ENCODE measurements at places on chromosomes 2 and 18. TPM values are rescaled to one million over a fixed set of nuclear protein-coding genes. Genes with fewer than 3 reads are reported as not detected.

Gene CREG2
- 0.57 TPM for total RNA-seq

Gene SERPINB3
- total RNA-seq, result not detected

Gene SCLY
- 23.0 TPM for total RNA-seq

Gene PTH2R
- total RNA-seq, result not detected

Gene CNTNAP5
- total RNA-seq, result not detected

Gene KCNIP3
- total RNA-seq, result 2.0 TPM

Gene KCNF1
- 0.36 TPM for total RNA-seq

Gene TDRD15
- total RNA-seq, result under 0.01 TPM

Gene CXCR4
- 93.5 TPM for total RNA-seq

Gene ABCA12
- under 0.01 TPM for total RNA-seq

Gene RAB6D
- total RNA-seq, result not detected

Gene LRRC30
- total RNA-seq, result not detected

Gene LRRTM1
- not detected for total RNA-seq

Gene IL18RAP
- not detected for total RNA-seq

Gene IL36A
- total RNA-seq, result not detected

Gene BMPR2
- 126 TPM for total RNA-seq

Gene IL1F10
- total RNA-seq, result not detected

Gene PDK1
- total RNA-seq, result 19.9 TPM

Gene MGAT4A
- 83.0 TPM for total RNA-seq

Gene RAB6C
- total RNA-seq, result not detected

Gene ZBTB7C
- total RNA-seq, result under 0.01 TPM

Gene LIMS2
- 11.2 TPM for total RNA-seq

Gene FOXI3
- total RNA-seq, result not detected

Gene TXNDC2
- 0.07 TPM for total RNA-seq

Gene G6PC2
- not detected for total RNA-seq

Gene TMEM17
- 1.7 TPM for total RNA-seq

Gene PDE6D
- total RNA-seq, result 36.0 TPM

Gene ACKR3
- 14.8 TPM for total RNA-seq

Gene CDKL4
- total RNA-seq, result 0.86 TPM

Gene CCNT2
- total RNA-seq, result 43.9 TPM

Gene CFC1
- not detected for total RNA-seq

Gene QPCT
- 15.2 TPM for total RNA-seq

Gene DNAJC5G
- not detected for total RNA-seq

Gene TUBA4B
- total RNA-seq, result not detected

Gene ASB18
- not detected for total RNA-seq

Gene GALNT14
- 2.4 TPM for total RNA-seq

Gene TRABD2A
- total RNA-seq, result 5.1 TPM

Gene KCNS3
- total RNA-seq, result 0.53 TPM

Gene DSC2
- total RNA-seq, result 0.14 TPM
